ENCODE measurements at places on chromosomes 4 and X. TPM values are rescaled to one million over a fixed set of nuclear protein-coding genes. Genes with fewer than 3 reads are reported as not detected.

RBM41 gene
- 6.5 TPM for polyA plus RNA-seq

TEX11 gene
- polyA plus RNA-seq, result 0.04 TPM

DNA sequence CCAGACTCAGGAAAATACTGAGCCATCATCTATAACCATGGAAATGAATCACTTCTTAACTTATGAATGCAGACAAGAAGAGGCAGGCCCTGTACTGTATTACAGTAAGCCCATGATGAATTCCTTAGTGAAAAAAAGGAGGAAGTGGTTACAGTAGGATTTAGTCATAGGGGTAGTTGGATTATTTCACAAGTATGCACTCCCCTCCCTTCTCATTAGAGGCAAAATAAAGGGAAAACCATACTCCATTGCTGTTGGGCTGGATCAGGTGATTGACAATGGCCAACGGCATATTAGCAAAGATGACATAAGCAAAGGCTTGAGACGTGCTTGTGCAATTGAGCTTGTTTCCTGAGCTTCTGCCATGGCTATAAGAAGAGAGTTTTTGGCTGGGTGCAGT, 181.1 kb upstream of the PRPS2 start:
- no peaks in the 10 kb centered on the region for H3K27me3 ChIP-seq
- no peaks in the 10 kb centered on the region for H3K36me3 ChIP-seq
- DNase-seq, result no peak
- H3K27ac ChIP-seq, result no peak overlapping the region

CLGN gene
- 0.88 TPM for polyA plus RNA-seq

DNA sequence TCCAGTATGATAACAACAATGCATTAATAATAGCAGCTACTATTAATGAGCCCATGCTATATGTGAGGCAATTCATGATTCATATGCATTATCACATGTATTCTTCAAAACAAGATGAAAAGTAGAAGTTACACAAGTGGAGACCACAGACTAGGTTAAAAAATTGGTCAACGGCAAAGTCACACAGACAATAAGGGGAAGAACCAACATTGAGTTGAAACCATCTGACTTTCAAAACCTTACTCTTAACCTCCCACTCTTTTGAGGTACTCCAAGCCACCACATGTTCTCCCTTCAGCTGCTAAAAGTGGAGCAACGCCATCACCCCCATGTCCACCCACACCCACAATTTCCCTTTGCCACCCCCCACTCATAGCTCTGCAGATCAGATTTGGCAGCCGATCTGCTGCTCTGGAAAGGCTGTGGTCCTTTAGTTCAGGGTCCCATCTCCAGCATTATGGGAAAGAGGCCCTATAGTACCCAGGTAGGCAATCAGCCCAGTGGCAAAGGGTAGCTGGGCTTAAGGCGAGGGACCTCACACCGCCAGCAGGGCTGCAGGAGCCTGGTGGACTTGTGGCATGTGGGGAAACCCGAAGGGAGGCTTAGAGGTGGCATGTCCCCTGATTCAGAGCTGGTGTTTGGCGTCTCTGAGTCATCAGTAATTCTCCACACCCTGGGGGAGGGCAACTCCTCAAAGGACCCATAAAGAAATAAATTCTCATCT, 33.5 kb upstream of the CYBB start:
- H3K4me3 ChIP-seq, result no peak overlapping the region
- no peak for DNase-seq
- no peaks in the 10 kb centered on the region for H3K27me3 ChIP-seq
- H3K4me1 ChIP-seq, result no peaks in the 10 kb centered on the region

Measured in small intestine (tissue), 16 donors.